Activated CD8-positive, alpha-beta memory T cell treated with anti-CD3 and anti-CD28 coated beads for 1 hour (primary cell): ENCODE measurements at places on chromosomes 1 and 21.

DNA sequence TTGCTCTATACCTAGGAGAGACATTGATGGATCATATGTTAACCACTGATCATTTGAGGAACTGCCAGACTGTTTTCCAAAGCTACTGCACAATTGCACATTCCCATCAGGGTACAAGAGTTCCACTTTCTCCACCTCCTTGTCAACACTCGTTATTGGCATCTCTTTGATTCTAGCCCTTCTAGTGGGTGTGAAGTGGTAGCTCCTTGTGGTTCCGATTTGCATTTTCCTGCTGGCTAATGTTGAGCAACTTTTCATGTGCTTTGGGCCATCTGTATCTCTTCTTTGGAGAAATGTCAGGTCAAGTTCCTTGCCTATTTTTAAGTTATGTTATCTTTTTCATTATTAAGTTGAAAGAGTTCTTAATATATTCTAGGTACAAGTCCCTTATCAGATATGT lies 90.1 kb downstream of the DMRTB1 start:
- DNase-seq: no peak

DNA sequence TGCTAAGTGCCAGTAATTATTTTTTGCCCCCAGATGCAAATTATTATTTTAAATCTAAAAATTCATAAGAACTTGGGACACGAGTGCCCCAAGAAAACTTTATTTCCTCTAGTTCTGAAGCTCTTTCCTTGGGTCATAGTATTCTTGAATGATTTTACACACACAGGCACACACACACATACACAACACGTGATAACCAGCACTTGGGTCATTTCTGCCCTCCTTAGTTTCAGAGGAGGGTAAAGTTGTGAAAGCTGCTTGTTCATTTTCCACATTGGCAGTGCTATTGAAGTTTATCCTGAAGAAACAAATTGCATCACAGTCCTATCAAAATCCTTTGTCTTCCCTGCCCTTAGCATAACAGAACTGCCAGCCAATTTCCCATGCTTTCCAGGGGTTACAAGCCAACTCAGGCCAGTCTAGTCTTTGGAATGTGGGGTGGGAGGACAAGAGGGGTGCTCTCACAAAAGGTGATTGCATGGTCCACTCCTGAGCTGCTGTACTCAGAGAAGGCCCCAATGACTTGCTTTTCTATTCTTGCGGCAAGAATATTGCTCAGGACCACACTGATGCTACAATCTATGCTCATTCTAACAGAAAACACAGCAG lies 98.5 kb upstream of the POGK start:
- no peak for DNase-seq

GRCh38 chr1:202788800-202789199 lies 19.4 kb downstream of the KDM5B start:
- no peak for DNase-seq

- no peak for DNase-seq
These were observed 36.8 kb downstream of the AHDC1 start for GRCh38 chr1:27567146-27567526.

GRCh38 chr1:119008483-119009311 lies 20.6 kb upstream of the TBX15 start:
- no peak for DNase-seq

DNA sequence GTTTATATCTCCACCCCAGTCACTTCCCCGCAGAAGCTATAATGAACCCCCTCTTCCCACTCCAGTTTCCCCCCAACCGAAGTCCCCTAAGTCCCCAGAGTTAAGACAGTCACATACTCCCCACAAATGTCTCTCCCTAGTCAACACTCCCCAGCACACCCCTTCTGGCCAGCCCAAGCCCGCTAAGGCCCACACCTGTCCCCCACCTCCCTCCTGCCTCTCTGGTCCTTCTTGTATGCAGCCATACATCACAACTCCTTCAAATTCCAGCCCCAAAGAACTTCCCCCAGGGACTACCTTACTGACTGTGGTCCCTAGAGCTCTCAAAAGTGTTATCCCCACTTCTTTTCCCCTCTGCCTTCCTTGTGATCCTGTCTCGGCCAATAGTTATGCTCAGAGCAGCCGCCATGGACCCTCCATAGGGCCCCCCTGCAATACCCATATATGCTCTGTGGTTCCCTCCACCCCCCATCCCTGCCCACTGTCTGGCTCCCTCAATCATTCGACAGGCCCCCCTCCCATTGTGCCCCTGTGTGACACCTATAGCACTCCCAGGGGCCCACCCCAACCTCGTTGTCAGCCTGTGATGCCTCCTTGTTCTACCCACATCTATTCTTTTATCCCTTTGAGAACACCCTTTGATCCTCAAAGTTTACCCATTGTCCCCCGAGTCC lies 2.2 kb downstream of the NSUN4 start:
- DNase-seq: no peak

- DNase-seq: no peak
These were observed 27.5 kb downstream of the ATP8B2 start for GRCh38 chr1:154352581-154353459.

DNA sequence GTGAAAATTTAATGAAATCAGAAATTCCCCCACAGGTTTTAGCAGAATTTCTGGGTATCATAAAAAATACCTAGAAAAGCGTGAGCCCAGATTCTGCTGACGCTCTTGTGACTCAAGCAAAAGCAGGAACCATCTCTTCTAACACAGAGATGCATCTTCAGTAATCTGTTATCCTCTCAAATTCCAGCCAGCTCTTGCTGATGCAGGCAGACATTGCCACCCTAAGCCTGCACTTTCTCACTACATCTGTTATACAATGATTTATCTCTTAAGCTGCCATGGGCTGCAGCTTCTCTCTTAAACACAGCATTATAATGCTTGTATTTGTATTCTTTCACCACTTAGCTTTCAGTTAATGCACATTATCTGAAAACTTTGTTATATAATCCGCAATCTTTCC lies 113.0 kb upstream of the RGS1 start:
- DNase-seq: no peak

GRCh38 chr1:67137307-67137753 lies 2.6 kb upstream of the C1orf141 start:
- DNase-seq: no peak

- no peak for DNase-seq
These were observed 156.4 kb downstream of the PTGER3 start for GRCh38 chr1:70891051-70891843.

- no peak for DNase-seq
These were observed 120.3 kb downstream of the PPIAL4G start for GRCh38 chr1:148362626-148363438.

- DNase-seq: no peak
These were observed 40.6 kb downstream of the OPTC start for GRCh38 chr1:203534526-203534925.

DNA sequence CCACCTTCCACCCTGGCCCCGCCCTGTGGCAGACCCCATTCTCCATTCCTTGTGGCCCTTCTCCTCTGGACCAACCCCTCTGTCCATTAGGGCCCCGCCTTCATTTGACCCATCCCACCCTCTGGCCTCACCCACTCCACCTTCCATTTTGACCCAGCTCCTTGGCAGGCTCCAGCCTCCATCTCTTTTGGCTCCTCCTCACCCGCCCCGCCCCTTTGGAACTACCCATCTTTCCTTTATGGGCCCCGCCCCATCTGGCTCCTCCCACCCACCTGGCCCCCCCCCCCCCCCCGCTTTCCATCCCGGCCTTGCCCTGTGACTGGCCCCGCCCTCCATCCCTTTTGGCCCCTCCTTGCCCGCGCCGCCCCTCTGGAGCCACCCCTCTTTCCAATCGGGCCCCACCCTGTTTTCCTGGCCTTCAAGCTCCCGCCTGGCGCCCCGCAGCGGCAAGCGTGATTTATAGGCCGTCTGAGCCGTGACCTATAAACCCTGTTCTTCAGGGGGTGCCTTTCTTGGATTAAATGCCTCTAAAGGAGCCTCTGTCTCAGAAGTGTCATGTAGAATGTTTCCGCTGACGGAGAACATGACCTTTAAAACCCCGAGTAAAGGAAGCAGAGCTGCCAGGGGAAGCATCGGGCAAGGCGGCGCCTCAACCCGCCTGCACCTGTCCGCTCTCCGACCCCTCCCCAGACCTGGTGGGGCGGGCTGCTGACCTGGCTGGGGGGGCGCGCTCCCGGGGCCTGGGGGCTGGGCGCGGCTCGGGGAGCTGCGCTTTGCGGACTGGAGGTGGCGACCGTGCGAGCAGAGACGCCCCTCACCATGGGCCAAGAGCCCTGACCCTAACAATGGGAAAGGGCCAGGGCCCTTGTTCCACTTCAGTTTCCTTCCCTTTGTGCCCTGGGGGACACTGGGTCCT lies 178.0 kb downstream of the CAMTA1 start:
- no peak for DNase-seq

DNA sequence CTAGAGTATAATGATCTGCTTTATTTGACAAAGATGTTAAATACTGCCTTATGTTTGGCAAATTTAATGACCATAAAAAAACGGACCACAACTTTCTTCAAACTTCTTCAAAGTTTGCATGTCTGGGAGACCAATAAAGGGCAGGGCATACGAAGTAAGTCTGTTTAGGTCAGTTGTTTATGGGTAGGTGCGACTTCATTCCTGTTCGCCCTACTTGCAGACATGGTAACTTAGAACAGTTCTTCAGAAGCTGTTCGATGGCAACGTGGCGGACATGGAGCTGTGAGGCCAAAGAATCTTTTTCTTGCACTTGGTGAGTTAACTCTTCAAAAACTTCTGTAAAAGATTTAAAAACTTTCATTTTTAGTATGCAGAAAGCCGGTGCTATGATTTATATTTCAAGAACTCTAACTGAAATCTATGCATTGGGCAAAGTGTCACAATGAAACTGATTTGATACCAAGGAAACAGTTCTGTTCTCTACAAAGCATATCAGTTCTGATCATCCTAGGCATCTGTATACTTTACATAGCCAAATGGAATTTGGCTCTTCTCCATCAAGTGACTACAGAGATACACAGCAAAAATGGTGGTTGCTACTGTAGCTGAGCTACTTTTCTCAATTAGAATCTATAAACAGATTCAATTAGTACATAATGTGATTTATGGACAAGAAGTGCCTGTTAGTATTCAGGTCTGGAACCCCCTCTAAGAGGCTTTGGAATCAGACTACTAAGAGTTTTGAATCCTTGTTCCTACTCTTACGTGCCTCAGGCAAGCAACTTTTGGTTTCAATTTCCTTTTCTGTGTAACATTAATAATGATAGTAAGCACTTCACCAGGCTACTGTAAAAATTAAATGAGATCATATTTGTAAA lies 25.7 kb downstream of the C21orf91 start:
- DNase-seq: no peak

DNA sequence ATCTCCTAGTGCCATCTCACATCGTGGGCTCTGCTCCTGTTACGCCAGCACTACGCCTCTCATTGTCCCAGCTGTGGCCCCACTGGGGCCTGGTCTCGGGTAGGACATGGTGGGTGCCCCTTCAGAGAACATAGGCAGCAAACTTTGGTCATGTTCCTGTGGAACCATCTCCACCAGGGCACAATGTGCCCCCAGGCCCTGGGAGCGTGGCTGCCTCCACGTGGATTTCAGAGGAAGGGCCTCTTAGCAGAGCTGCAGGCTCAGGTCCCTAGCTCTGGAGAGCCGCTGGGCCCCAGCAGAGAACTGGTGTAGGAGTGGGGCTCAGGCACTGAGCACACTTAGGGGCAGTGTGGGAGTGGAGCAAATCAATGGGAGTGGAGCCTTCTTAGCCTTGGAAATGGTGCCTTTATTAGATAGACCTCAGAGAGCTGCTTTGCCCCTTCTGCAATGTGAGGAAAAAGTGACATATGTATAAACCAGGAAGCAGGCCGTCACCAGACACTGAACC lies 460.0 kb downstream of the NCAM2 start:
- no peak for DNase-seq

GRCh38 chr1:236945002-236945401 lies 59.2 kb downstream of the MT1HL1 start:
- DNase-seq: no peak

DNA sequence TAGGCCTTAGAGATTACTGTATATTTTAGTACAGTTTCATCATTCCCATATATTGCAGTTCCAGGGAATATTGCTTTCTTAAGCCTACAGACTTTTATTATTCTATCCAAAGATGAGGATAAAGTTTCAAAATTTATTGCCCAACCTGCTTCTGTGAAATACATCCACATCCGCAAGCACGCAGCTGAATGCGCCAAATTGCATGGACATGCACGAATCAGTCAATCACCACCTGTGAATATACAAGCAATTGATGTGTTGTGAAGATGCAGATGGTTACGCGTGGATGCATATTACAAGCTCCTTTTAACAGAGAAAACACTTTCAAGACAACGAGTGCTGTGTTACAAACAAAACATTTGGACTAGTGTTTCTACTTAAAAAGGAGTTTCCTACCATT lies 577.8 kb upstream of the PLXNA2 start:
- DNase-seq: no peak

DNA sequence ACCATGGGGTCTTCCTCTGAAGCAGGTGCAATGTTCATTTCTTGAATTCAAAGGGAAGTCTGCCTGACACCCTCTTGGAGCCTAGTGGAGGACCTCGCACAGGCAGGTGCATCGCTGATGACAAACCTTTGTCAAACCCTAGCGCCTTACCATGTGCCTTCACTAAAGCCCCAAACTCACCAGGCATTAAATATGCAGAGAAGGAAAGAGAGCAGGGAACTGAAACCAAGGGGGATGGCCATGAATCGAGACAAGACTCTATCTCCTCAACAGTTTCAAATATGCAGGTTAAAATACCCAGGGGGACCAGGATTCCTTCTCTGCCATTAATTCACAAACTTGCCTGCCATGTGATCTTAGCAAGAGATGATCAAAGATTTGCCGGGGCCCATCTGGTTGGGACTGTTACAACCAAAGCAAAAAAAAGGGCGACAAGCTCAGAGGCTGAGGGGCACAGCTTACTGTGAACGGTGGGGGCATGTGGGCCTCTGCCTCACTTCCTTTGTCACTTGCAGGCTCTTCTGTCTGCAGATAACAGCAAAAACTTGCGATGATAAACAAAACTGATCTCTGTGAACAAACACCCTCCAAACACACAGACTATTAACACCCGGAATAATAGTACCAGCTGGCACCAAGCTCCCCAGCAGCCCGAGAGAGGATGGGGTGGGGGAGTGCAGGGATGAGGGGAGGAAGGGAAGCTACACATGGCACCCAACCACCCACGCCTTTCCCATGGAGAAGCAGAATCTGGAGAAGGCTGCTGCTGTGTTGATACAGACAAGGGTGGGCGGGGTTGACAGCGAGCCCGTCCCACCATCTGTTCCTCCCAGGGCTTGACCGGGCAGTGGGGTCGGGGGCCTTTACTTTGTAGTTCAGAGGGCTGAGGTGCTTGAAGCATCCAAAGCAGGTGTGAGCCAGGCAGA lies 33.9 kb downstream of the TMEM63A start:
- no peak for DNase-seq

- no peak for DNase-seq
These were observed 1.3 kb upstream of the DUSP23 start for GRCh38 chr1:159779403-159779851.

GRCh38 chr1:23645338-23645737 lies 46.3 kb upstream of the RPL11 start:
- no peak for DNase-seq

- no peak for DNase-seq
These were observed 105.6 kb downstream of the ERG start for GRCh38 chr21:38392661-38393060.
